ENCODE measurements at places on chromosomes 3 and 15.

GRCh38 chr3:181454451-181455027 is 257.2 kb upstream of the SOX2 start:
- no peak for DNase-seq

DNA sequence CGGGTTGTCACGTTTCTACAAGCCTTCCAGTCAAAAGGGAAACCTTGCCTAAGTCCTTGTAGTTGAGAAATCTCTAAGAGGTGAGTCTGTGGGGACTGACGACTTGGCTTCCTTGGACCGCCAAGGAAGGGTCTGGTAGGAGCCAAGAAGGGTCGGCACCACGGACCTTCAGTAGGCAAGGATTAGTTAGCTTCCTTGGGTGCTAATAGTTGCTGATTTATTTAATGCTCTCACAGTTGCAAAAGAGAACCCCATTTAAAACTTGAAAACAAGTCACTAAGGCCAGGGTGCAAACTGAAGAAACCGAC is 361 bp upstream of the LCMT2 start:
- no peak for DNase-seq

- DNase-seq: no peak
Observed at GRCh38 chr3:195563317-195563716, 20.2 kb upstream of the PPP1R2 start.

- DNase-seq: no peak
Observed at GRCh38 chr3:98814817-98815420, 51.8 kb downstream of the ST3GAL6 start.

- DNase-seq: no peak
Observed at GRCh38 chr3:54547051-54547450, 380.8 kb downstream of the LRTM1 start.

GRCh38 chr3:47162697-47163168 is 1.2 kb downstream of the SETD2 start:
- no peak for DNase-seq

- no peak for DNase-seq
Observed at GRCh38 chr3:150015901-150016300, 45.2 kb upstream of the PFN2 start.

GRCh38 chr3:6282918-6283317 is 578.0 kb upstream of the GRM7 start:
- peak; percentile 19 for DNase-seq

- DNase-seq: peak; percentile 15
Observed at GRCh38 chr3:127412578-127413317, 124.9 kb upstream of the PRR20G start.

DNA sequence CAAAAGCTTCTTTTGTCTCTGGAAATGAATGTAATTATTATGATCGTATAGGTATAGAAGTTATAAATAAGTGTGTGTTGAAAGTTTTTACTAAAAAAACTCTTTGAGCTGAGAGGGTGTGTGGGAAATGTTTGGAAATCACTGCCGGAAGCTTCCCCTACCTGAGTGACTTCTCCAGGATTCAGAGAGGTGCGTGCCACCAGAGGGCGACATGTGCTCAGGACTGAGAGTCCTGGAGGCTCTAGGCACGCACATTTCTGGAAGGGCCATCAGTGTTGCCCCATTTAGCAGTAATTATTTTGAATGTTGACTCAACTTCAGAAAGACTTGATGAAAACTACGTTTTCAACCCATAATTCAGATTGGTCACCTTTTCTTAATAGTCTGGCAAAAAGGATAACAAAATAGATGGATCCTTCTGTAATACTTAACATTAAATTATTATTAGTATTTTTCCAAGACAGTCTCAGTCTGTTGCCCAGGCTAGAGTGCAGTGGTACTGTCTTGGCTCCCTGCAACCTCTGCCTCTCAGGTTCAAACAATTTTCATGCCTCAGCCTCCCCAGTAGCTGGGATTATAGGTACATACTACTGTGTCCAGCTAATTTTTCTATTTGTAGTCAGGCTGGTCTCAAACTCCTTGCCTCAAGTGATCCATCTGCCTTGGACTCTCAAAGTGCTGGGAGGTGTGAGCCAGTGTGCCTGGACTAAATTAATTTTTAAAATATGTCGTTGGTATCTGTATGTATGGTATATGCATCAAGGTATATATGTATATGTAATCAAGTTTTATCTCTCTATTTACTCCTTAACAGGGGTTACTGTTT is 34.5 kb downstream of the GPR171 start:
- DNase-seq: peak; percentile 76

- no peak for DNase-seq
Observed at GRCh38 chr15:96038131-96038530, 292.4 kb upstream of the NR2F2 start.

- DNase-seq: no peak
Observed at GRCh38 chr3:129254536-129255230, 5.3 kb downstream of the COPG1 start.

DNA sequence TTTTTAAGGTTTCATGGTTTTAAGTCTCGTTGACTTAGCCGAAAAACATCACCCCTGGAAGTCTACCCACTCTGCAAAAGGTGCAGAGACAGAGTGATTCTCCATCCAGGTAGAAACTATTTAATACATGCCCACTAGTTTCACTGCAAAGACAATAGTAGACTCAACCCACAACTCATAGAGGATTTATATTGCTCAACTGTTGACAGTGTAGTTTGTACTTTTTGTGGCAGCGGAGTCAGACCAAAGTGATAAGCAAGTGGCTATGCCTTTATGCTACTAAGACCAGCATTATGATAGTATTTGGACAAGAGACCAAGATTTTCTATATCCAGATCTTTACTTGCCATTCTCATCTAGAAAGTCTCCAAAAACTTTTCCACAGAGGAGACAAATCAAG is 98.8 kb upstream of the ZBTB20 start:
- DNase-seq: no peak

GRCh38 chr3:149535333-149535685 is 60.8 kb downstream of the TM4SF4 start:
- DNase-seq: no peak

DNA sequence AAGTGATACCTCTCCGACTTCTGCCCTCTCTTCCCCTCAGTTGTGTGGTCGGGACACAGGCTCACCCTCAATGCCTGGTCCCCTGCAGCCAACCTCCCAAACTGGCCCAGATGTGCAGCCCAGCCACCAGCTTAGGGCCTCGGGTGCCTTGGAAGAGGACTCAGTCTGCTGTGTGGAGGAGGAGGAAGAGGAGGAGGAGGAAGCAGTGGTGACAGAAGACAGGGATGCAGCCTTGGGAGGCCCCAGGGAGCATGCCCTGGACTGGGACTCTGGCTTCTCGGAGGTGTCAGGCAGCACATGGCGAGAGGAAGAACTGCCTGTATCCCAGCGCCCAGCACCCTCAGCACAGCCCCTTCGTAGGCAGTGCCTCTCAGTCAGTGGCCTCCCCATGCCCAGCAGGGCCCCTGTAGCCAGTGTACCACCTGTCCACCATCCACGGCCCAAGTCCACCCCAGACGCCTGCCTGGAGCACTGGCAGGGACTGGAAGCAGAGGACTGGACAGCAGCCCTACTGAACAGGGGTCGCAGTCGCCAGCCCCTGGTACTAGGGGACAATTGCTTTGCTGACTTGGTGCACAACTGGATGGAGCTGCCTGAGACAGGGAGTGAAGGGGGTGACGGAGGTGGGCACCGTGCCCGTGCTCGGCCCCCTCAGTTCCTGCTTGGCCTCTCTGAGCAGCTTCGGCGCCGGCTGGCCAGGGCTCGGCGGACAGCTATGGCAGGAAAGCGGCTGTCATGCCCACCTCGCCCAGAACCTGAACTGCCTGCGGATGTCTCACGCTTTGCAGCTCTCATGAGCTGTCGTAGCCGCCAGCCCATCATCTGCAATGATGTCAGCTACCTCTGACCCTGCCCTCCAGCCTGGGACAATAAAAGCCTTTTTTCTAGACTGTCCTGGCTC is 1.3 kb downstream of the INKA1 start:
- DNase-seq: peak; percentile 24

DNA sequence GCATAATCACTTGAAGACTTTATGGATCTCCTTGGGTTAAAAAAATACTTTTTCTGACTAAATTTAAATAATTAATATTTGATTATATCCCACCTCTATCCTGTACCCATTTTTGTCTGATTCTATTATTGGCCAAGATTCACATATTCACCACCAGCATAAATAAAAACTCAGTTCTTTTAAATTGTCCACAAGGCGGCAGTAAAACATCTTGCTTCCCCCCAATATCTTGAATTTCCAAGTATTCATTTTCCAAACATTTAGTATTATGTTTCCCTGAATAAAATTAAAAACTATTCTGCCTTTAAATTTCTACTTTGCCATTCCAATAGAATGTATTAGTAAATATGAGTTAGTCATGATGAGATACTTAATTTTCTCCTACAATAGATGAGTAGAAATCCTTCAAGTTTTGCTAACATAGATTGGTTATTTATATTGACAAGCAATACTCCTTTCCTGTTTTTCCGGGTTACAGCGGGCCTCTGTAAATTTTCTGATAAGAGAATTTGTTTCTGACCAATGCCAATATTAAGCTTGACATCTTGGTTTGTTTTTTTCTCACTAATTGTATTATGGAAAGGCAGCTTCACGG is 218.7 kb upstream of the MDFIC2 start:
- peak; percentile 39 for DNase-seq

- no peak for DNase-seq
Observed at GRCh38 chr3:43348852-43349574, 62.7 kb downstream of the SNRK start.

DNA sequence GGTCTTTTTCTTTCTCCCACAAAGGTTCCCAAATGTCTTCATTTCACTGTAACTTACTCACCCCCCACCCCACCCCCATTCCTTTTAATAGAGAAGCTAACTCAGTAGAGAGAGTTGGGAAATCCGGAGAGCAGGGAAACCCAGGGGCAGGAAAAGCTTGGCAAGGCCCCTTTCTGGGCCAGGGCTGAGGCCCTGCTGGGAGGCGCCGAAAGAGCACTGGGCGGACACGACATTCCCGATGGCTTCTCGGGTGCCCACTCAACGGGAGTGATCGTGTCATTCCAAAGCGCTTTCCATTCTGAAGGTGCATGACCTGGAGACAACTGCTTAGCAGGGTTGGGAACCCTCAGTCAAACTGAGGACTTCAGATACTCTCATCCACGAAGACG is 1.6 kb upstream of the DALRD3 start:
- peak; percentile 89 for DNase-seq

- DNase-seq: no peak
Observed at GRCh38 chr3:130748467-130748861, 1.8 kb upstream of the PIK3R4 start.

DNA sequence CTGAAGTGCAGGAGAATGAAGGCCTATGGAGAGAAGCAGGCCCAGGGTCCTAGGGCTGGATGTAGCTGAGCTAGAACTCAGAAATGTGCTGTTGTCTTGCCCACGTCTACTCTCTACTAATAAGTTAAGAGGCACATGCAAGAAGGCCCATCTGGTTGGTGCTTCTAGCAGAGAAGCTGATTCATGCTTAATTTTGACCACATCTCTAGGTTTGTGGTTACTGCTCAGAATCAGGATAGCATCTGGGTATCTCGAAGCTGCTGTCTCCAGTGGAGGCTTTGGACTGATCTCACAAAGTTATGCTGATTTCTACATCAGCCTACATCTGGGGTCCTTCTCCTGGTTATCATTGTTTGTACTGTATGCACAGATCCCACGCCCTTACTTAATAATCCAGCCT is 87.3 kb downstream of the CACNA1D start:
- no peak for DNase-seq

DNA sequence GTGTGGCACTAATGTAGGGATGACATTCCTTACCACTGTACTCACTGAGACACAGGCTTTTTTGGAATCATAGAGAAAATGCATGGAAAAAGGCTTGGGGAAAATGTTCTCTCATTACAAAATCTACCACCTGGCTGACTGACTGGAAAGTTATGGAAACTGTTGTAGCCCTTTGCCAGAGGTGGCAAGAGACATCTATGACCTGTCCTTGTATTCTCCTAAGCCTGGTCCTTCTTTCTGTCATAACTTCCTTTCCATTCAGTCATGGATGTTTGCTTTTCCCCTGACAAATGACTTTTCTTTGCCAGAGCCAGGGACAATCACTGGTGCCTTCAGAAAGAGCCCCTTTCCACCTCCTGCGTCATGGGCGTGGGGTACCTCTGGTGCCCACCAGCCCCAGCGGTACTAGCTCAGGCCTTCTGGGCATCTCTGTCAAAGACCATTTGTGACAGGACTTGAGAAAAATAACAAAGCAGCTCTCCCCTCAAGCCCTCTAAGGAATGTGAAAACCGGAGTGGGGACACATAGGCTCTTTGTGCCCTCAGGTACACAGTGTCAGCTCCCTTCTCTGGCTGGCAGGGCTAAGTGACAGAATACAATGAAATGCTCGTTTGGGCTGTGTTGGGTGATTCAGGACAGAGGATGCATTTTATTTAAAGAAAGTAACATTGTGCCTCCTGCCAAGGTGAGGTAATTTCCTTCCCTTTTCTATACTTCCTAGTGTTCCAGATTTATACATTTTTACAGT is 381.1 kb upstream of the RASGRP1 start:
- no peak for DNase-seq

DNA sequence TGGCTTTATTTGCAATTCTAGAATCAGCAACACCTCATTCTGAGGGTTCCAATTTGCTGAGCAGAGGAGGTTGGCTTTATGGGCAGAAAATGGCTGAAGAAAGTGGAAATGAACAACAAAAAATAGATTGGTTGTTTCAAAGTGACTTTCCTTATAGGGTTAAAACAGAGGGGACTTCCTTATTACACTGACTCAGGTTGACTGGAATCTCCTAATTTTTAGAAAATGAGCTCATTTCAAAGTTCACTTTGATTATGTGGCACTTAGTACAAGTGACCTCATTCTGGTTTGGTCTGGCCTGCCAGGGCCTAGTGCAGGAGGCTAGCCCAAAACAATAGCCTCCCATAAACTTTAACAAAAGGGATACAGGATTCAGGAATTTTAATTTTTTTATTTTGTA is 41.4 kb downstream of the NFKBIZ start:
- peak; percentile 68 for DNase-seq

- no peak for DNase-seq
Observed at GRCh38 chr15:51379390-51379789, 37.9 kb downstream of the GLDN start.

DNA sequence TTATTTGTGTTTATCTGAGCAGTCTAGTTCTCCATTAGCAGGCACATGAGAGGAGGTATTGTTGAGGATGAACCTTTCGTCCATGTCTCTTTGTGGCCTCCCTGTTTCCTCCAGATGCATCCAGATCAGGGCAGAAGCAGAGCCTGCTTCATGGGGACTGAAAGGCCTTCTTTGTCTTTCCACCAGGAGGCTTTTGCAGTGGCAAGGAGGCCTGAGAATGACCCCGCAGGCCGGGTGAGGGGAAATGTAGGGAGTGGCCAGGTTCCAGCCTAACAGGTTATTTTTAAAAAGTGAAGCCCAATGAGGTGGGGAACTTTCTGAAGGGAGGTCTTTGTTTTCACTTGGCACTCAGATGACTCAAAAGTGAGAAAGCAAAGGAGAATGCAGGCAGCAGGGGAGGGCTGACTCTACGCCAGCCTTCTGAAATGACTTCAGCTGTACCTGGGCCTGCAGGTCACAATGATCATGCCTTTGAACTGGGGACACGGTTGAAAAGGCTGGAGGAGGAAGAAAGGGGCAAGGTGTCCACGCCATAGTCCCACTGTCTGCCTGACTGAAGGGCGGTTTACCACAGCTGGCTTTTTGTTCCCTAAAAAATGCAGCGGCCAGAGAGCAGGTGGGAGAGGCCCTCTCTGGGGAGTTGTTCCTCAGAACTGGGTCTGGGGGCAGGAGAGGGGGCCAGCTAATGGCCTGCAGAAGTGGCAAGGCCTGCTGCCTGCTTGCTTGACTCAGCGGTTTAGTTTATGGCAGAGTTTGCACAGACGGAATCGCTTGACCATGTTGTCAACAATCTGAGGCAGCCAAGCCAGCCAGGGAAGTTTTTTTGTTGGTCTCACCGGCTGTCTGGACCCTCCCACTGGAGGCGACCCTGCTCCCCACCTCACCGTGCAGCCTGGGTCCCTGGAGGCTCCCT is 28.7 kb downstream of the CMTM7 start:
- peak; percentile 17 for DNase-seq

Measured in suppressor macrophage treated with lipopolysaccharide for 1 hour (primary cell).